ENCODE measurements at places on chromosomes 13 and 19.
A peak's percentile ranks its signal among the peaks of the same experiment; 100 is the strongest.

DNA sequence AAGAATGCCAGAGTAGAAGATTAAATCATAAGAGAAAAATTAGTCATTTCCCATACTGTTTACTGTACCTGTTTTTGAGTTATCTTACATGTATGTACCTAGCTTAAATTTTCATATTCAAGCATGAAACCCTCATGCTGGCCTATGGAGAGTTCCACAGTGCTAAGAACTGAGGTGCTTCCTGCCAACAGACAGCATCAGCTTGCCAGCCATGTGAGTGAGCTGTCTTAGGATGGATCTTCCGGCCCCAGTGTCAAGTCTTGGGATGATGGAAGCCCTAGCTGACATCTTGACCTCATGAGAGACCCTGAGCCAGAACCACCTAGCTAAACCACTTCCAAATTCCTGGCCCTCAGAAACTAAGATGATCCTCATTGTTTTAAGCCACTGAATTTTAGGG, 90.1 kb downstream of the SERP2 start:
- no peak for DNase-seq

DNA sequence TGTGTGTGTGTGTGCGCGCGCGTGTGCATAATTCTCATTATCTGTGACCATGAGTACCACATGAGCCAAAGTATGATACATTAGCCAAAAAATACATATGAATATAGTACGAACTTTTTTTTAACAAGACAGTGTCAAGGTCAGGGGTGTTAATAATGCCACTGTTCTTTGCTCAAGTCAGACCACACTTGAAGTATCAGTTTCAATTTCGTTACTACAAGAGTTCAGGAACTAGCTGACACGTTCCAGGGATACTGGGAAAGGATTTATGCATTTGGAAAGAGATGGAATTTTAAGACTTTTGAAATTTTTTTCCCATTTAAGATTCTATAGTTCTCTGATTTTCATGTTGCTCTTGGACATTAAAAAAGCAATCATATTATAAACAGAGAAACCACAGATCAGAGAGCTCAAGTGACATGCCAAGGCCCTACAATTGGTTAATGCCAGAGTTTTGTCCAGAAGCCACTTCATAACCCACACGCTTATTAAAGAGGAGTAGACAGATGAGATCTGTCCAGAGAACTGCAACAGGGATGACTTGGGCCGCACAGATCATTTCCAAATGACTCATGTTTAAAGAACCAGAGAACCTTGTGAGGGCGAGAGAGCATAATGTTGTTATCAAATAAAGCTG, 718.8 kb upstream of the SGCG start:
- DNase-seq: no peak

DNA sequence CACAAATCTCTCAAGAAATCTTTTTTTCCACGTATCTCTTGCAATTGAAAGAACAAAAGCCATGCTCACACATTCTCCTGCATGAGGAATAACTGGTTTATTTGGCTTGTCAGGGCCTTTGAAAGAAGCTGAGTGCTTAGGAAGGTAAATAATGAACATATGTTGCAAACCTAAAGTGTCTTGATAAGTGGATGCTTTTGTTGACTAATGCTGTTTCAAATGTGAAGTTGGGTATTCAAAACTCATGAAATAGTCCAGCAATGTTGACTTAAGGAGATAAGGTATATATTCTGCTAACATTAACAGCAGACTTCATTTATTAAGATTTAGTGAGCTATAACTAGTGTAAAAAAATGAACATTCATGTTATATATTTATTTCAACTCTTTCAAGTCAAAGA, 1792.7 kb upstream of the MIR17HG start:
- DNase-seq: no peak

GRCh38 chr13:40377783-40378182, 288.7 kb downstream of the FOXO1 start:
- no peak for DNase-seq

DNA sequence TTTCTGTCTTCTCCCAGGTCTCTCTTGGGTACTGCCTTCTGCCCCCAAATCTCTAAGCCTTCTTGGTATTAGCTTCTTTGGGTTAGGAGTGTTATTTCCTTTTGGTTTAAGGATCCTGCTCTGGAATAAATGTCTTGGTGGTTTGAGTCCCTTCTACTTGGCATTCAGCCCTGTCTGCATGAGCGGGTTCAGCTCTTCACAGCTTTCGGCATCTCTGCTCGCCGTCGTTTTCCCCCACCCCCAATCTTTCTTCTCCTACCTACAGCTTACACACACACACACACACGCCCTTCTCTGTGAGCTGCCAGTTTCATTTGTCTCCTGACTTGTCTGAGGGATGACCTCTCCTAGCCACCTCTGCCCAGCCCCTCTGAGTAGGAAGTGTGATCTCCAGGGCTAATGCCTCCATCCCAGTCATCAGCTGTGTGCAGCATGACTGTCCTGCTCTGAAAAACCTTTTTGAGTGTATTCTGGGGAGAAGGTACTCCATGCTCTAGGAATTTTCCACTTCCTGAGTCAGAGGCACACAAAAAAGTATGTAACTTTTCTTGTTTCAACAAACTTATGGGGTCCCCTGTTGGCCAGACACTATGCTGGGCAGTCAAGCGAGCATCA, 4.7 kb downstream of the CNOT3 start:
- DNase-seq: no peak

DNA sequence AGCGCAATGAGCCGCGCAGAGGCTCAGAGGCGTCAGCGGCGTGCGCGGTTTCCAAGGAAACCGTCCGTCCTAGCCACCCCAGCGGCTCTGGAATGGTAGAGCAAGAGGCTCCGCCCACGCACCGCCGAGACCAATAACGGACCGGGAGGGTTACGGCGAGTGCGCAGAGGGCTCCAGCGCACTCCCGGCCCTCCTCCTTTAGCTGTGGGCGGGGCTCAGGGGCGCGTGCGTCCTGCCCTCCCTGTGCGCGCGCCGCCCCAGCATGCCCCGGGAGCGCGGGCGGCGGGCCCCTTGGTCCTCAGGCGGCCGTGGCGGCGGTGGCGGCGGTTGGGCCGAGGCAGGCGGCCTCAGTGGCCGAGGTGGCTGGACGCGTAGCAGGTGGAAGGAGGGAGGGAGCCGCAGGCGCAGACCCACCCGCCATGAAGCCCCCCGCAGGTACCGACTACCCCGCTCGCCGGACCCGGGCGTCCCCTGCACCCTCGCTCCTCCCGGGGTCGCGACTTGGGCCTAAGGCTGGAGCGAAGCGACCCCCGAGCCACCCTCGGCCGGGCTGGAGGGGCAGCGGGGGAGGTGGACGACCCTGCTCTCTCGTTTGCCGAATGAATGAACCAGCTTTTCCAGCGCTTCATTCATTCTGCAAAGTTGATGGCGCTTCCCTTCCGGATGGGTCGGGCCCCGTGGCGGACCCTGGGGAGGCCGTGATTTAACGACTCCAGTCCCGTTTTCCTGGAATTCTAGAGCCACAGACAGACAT, at the start of gene THOP1:
TSS of gene THOP1 (plus strand) at position 260 of the 754 bp plus-strand sequence. CDS start at position 420, 160 bp downstream.
- peak; percentile 98 for DNase-seq

- peak; percentile 72 for DNase-seq
These were observed 36.7 kb downstream of the USPL1 start for GRCh38 chr13:30654430-30654829.

DNA sequence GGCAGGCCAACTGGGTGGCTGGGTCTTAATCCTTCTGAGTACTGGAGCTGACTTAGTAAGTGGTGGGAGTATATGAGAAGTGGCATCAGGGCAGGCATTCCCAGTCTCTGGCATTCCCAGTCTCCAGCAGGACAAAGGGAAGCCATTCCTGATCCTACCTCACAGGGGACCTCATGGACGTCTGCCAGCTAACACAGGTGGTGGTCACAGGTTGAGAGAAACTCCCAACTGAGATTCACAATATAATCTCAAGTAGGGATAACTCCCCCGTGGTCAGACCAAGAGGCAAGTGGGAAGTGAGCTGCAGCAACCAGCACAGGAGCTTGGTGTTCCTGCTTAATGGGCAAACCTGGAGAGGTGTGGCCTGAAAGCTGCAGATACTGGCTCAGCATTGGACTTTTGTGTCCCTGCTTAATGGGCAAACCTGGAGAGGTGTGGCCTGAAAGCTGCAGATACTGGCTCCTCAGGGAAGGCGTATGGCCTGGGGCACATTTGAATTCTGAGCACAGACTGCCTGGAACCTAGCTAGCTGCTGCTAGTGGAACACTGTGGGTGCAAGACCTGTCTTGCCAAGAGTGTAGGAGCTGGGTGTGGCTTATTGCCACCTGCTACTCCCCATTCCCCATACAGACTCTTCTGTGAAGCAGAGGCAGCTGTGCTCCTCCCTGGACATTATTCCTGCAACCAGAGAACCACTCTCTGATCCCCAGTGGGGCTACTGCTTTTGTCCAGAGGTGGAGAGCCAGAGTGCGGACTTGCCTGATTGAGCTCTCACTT, 25.9 kb upstream of the OR10H2 start:
- DNase-seq: peak; percentile 11

GRCh38 chr19:28601723-28602440, 611.1 kb downstream of the UQCRFS1 start:
- no peak for DNase-seq

DNA sequence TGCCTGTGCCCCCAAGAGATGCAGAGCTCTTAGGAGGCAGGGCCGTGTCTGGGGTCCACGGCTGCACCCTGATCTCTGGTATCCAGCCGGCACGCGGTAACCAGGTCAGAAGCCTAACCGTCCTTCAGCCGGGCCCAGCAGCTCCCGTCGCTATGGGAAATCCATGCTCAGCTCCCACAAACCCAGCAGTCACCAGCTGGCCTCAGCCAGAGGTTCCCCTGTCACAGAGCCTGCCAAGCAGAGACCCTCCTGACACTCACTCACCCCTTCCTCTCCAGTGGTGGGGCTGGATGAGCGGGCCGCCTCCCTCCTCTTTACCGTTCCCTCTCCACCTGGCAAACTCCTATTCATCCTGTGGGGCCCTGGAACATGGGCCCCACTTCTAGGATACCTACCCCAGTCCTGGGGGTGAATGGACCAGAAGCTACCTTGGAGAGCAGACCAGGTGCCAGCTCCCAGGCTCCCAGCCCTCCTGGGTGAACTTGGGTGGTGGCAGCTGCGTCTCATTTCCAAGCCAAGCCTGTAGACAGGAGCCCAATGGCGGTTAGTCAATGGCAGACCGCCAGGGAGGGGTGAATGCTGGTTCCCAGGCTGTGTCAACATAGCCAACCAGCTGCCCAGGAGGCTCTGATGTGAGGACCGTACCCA, 21.4 kb upstream of the TCF3 start:
- DNase-seq: no peak

GRCh38 chr13:97125810-97126738, 96.1 kb upstream of the MBNL2 start:
- peak; percentile 14 for DNase-seq

GRCh38 chr13:103876571-103876970, 810.4 kb upstream of the SLC10A2 start:
- no peak for DNase-seq

DNA sequence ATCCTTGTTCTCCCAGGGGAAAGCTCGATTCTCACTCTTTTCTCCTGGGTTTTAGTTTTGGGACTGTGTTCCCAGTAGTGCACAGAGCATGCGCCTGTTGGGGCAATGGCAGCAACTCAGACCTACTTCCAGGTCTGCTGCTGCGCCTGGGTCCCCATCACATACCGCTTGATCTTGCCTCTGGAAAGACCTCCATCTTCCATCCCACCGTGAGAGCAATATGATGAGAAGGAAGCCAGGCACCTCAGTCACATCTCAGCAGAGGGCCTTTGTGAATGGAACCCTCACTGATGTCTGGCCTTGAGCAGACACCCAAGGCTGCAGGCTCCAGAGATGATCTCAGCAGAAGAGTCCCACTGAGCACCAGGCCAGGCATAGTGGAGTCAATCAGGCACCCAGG, 176.8 kb upstream of the ZNF507 start:
- no peak for DNase-seq

GRCh38 chr13:102374233-102374632, 27.6 kb downstream of the FGF14 start:
- no peak for DNase-seq

GRCh38 chr13:29957320-29957719, 106.9 kb upstream of the UBL3 start:
- DNase-seq: no peak

DNA sequence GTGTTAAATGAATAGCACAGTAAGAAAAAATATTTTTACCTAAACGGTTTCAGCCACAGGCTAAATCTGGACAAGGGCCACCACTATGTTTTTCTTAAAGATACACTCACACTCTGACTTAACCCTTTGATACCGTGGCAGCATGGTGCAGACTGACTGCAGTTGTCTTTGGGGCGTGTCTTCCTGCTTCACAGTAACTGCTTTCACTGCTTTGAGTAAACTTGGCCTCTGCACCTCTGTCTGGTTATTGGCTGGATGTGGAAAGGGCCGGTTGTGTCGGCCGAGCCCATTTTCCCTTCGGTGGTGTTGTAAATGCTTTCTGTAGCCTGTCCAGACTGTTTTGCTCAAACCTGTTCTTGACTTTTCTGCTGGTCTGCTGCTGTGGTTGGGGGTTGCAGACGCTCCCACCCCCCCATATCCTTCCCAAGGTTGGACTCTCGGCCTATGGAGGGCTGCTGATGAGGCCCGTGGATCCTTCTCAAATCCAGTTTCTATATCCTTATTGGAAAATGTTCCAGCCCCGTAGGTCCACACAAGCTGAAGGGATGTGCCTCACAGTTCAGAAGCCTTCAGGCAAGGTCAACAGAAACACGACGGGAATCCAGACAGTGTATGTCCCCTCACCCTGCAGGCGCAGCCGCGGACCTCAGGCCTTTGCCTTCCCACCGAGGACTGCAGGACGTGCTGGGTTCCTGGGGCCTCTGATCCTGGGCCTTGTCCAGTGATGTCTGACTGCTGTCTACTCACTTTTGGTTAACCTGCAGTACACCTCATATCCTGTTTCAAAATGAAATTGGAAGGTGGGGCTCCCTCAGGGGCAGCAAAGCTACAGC, 90.2 kb upstream of the RNF113B start:
- no peak for DNase-seq

GRCh38 chr13:114029866-114030625, 56.2 kb upstream of the C13orf46 start:
- DNase-seq: no peak

DNA sequence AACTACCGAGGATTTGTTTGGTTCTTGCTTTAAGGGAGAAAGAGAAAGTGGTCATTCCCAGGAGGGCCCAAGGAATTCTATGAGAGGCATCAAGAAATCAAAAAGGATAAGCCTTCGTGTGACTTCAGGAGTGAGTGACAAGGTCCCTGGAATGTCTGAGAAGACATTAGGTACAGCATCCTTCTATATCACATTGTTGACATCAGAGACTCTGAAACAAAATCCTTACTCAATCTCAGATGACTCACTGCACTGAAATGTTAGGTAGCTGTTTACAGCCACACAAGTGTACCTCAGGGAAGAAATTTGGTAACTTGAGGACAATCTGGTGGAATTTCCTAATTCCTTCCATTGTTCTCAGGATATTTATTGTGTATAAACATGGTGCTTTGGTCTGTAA, 7.9 kb upstream of the LGALS14 start:
- DNase-seq: no peak

DNA sequence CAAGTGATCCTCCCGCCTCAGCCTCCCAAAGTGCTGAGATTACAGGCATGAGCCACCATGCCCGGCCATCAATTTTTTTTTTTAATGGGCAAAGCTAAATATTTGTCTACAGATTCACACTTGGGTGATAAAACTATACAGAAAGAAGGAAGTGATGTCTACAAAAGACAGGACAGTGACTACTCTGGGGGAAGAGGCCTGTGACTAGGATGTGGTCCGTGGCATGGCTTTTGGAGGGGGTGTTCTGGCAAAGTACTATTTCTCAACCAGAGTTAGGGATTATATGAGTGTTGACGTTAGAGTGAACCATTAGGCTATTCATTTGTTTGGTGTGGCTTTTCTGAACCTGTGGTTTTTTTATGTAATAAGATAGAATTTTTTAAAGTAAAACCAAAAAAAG, 42.7 kb downstream of the INSR start:
- no peak for DNase-seq

GRCh38 chr19:3760871-3761361, 576 bp downstream of the APBA3 start:
- peak; percentile 27 for DNase-seq

Measured in common myeloid progenitor, CD34-positive (primary cell).